ENCODE measurements at places on chromosomes 13 and 19.

GRCh38 chr13:93227280-93227877 is 772 bp downstream of the GPC6 start:
- DNase-seq: peak; percentile 89

DNA sequence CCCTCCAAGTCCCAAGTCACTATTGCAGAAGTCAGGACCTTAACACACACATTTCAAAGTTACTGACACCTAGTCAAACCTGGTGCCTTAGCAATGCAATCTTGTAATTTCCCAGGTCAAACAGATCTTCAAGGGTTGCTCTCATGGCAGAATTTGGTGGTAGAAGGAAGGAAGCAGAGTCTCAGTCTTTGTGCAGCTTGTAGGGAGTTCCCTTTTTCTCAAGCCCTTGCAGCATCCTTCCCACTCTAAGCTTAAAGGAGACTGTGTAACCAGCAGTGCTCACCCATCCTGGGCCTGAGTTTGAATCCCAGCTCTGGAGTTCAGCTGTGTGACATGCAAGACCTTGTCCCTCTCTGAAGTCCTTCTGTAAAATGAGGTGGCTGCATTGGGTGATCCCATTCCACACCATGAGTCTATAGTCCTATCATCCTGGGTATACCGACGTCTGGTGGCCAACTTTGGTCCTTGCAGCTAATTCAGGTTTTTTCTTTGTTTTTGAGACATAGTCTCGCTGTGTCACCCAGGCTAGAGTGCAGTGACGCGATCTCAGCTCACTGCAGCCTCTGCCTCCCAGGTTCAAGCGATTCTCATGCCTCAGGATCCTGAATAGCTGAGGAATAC is 9.8 kb downstream of the SIGLEC10 start:
- no peak for DNase-seq

- no peak for DNase-seq
Measured at GRCh38 chr13:77952737-77953136, 34.1 kb upstream of the EDNRB start.

GRCh38 chr13:51044023-51044665 is 66.9 kb downstream of the C13orf42 start:
- no peak for DNase-seq

DNA sequence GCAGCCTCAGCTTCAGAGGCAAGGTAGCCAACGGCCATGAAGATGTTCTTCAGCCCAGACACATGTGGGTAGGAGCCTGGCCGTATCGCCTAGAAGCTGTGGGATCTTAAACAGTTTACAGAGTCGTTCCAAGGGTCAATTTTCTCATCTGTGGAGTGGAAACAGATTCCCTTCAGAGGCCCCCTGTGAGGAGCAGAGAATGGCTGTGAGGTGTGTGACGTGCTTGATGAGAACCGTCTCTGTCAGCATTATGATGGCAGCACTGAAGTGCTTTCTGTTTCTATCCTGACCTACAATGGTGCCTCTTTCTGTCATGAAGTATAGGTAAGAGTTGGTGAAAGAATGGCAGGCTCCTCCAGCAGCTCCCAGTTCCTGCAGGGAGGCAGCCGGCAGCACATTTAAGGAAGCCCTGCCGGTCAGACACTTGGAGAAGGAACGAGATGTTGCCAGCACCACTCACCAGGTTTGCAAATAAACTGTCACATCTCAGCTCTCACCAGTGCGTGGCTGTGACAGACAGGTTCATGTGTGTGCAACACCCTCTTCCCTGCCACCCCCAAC is 277.3 kb downstream of the FOXO1 start:
- no peak for DNase-seq

DNA sequence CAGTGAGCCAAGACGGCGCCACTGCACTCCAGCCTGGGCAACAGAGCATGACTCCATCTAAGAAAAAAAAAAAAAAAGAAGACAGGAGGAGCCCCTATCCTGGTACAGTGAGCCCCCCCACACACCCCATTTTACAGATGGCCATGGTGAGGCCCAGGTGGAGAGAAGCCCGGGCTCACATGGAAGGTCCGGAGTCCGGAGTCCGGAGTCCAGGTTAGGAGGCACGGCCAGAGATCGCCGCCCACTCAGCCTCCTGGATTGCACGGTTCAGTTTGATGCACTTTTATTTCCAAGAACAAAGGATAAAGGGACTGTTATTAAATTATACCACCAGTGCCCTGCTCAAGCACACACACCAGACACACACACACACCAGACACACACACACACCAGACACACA is 11.3 kb upstream of the BTBD2 start:
- DNase-seq: no peak

GRCh38 chr19:11324748-11325389 is 14.6 kb downstream of the RAB3D start:
- no peak for DNase-seq

- no peak for DNase-seq
Measured at GRCh38 chr19:2239771-2240770, 3.4 kb downstream of the SF3A2 start.

GRCh38 chr19:17402982-17403855 is 2.2 kb downstream of the BST2 start:
- no peak for DNase-seq

DNA sequence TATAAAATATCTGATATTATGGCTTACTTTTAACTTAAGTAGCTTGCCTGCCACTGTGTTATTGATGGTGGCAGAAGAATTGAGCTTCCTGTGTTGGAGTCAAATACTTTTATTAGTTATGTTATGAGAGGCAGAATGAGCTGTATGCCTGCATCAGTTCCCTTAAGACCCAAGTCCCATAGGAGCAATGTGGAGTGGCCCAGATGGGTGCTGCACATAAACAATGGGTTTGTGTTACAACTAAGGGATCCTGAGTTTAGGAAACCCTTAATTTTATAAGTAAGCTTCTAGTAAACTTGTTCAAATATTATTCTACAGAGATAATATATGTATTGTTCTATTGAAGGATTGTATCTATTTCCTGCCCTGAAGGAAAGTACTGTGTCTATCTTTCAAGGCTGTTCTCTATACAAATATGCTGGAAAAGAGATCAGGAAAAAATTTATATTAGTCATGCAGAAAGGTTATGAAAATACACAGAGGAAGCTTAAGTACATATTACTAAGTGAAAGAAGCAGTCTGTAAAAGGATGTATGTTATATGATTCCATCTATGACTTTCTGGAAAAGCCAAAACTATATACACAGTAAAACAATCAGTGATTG is 2018.0 kb upstream of the PCDH20 start:
- no peak for DNase-seq

- DNase-seq: no peak
Measured at GRCh38 chr19:32458500-32459123, 53.0 kb downstream of the DPY19L3 start.

- no peak for DNase-seq
Measured at GRCh38 chr13:31060220-31060619, 101.5 kb downstream of the HSPH1 start.

Measured in DMS79 (cell line).